Bone marrow (tissue), 2 donors: ENCODE measurements at places on chromosomes 12 and 14.

GRCh38 chr14:69207435-69208041 lies 16.2 kb downstream of the EXD2 start:
- DNase-seq, result no peak

DNA sequence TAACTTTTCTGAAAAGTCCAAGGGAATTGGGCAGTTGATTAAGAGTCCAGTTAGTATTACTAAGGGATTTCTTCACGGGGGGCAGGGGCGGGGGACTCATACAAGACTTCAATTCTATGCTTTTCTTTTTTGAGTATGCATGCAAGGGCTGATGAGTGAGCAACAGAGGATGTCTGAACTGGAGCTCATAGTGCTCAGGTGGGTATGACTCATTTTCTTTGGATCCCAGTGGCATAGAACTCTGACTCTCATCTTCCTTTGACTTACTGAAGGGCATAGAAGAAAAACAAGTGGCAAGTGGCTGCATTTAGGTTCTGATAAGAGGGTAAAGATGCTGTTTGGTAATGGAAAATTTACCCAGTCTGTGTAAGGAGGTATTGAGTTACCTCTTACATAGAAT lies 749.2 kb downstream of the NOVA1 start:
- DNase-seq, result no peak

- no peak for DNase-seq
These were observed 133.8 kb upstream of the NUDT4 start for GRCh38 chr12:93243689-93244513.

GRCh38 chr12:113286712-113287111 lies 48.2 kb downstream of the SLC8B1 start:
- no peak for DNase-seq

DNA sequence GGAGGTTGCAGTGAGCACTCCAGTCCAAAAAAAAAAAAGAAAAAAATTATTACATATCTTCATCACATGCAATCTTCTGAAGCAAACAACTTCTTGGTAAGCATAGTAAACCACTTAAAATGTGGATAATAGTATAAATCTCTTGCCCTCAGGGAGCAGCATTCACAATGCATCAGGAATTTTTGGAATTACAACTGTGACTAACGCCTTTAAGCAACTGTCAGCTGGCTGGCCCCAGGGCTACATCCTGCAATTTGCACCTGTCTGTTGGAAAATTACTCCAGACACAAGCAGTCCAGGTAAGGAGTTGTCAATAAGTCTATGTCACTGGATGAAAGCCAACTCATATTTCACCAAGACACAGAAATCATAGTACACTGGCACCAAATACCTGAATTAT lies 5.5 kb upstream of the SLC7A7 start:
- DNase-seq, result no peak

- no peak for DNase-seq
These were observed 192.5 kb downstream of the KTN1 start for GRCh38 chr14:55772486-55772885.
